MG63 (cell line): ENCODE measurements at places on chromosomes 6 and 20.

DNA sequence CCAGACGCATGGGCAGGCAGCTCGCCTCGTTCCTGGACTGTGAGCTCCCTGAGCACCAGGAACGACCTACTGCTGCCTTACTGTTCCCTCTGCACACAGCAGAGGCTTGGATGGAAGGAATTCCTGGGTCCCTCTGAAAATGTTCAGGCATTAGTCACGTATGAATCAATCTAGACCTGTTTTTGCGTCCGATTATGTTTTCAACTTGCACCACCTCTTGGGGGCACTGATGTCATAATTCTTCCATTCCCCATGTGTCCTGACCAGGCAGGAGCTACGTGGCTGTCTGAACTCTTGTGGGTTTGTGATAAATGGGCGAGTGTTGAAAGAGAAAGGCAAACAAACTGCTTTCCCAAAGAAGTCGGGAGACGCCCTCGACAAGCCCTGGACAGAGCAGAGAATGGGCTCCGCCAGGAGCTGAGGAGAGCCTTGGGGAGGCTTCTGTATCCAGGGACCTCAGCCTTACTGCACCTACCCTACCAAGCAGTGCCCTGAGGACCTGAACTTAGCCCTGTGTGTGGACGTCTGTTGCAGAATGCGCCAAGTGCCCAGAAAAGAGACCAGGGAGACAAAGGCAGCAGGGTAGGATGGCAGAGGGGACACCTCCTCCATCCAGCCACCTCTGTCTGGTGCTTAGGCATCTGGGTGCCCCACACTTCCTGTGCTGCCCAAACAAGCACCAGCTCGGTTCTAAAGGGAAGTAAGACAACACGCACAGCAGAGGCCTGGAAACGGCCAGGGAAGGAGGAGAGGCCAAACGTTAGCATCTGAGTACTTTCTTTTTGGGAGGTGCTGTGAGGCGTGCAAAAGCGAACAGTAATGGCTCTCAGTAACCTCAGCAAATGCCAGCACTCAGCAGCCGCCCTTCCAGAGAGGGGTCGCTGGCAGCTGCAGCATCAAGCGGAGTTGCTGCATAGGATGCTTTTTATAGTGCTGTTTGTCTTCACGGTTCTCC is 124.2 kb downstream of the LY86 start:
- no peak for DNase-seq

DNA sequence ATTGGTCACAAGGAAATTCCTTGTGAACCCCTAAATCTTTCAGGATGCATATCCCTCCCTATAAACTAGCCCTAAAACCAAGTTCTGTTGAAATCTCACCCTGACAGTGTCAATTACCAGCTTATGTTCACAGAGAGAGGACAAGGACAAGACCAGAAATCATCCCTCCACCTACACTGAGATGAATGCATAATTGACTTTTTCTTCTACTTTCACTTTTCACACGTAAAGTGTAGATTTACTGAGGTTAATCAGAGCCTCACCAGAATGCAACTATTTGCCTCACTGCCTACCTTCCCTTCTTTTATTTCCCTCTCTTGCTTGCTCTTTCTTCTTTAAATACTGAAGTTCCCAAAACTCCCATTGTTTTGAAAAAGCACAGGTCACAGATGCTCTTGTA is 15.3 kb upstream of the NKAIN2 start:
- no peak for DNase-seq

DNA sequence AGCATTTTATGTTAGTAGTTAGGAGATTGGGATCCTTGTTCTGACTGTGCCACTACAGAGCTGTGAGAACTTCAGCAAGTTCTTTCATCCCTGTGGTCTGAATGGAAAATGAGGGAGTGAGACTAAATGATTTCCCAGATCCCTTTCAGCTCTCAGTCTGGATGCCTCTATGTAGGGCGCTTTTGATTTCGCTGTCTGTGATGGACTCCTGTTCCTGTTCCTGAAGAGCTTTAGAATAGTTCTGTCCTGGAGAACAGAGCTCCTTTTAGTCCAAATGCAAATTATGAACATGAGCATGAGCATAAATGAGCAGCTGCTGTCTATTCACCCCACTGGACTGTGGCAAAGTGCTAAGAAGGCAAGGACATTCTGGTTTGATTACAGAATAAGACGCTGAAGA is 61.4 kb upstream of the NT5E start:
- no peak for DNase-seq

- no peak for DNase-seq
These were observed 31.1 kb upstream of the CCR6 start for GRCh38 chr6:167091805-167092107.

GRCh38 chr6:24721461-24722215 is 2.7 kb upstream of the C6orf62 start:
- DNase-seq, result no peak

GRCh38 chr6:134603561-134603960 is 285.6 kb upstream of the SGK1 start:
- no peak for DNase-seq

GRCh38 chr20:47027042-47027441 is 132.4 kb downstream of the EYA2 start:
- DNase-seq, result peak; percentile 91

- no peak for DNase-seq
These were observed 9.8 kb downstream of the RIPOR3 start for GRCh38 chr20:50681359-50682064.

- DNase-seq, result no peak
These were observed 284.2 kb upstream of the SGK1 start for GRCh38 chr6:134602123-134602522.

- DNase-seq, result no peak
These were observed 144.0 kb downstream of the BCKDHB start for GRCh38 chr6:80250391-80250997.

DNA sequence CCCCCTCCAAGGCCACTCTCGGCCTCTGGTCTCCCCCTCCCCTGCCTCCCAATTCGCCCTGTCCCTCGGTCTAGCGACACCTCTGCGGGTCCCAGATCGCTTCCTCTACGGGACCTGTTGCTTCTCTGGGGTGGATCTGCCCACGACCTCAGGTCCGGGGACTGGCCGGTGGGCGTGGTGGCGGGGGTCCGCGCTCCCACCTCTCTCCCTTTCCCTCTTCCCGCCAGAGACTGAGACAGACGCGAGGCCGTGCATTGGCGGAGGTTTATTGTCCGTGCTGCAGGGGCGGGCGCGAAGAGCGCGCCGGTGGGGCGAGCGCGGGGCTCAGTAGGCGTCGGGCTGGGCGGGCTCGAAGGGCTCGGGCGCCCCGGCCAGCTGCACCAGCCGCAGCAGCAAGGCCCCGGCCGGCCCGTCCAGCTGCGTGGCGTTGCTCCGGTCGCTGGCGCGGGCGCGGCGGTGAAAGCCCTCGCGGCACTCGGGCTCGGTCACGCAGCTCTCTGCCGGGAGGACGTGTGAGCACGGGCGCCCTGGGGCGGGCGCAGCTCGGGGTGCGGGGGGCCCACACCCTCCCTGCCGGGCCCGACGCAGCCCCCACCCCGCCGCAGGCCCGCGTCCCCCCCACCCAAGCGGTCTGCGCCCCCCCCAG is 2.1 kb downstream of the AVP start:
- no peak for DNase-seq

- no peak for DNase-seq
These were observed 233.7 kb downstream of the DLL1 start for GRCh38 chr6:170057034-170057734.

- no peak for DNase-seq
These were observed 96.2 kb downstream of the TTLL2 start for GRCh38 chr6:167420858-167421766.

DNA sequence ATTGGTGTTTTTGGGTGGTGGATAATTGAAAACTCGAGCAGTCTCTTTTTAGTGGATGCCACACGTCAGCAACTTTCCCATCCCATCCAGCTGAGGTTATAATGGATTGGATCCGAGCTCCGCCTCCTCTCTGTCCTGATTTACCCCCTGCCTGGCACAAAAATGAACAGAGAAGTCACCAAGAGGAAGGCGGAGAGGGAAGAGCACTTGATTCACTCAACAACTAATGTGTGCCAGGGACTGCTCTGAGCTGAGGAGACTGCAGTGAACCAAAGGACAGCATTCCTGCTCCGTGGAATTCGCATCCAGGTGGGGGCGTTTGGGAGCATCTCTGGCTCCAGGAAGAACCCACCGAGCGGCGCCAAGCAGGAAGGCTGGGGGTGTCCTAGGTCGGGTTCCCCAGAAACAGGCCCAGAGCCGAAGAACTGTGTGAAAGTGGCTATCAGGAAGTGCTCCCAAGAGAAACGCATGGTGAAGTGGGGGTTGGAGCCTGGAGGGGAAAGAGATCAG is 95.8 kb upstream of the NAA20 start:
- no peak for DNase-seq

GRCh38 chr20:37686762-37687477 is 6.9 kb upstream of the CTNNBL1 start:
- peak; percentile 36 for DNase-seq

DNA sequence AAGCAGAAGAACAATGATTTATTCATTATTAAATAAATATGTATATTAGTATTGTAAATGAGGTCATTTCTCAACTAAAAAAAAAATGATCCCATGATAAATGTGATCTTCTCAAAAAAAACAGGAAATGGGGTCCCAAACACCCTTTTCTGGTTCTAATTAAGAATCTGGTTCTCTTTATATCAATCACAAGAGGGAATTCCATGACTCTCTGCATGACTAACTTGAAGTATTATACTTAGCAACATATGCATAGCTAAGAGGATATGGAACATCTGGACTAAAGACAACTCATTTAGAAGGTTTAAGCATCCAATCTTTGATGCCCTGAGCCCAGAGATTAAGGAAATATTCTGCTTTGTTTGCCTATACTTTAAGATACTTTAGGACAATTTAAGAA is 89.7 kb upstream of the EMILIN3 start:
- no peak for DNase-seq

GRCh38 chr20:6169251-6169650 is 46.4 kb upstream of the FERMT1 start:
- DNase-seq, result no peak

DNA sequence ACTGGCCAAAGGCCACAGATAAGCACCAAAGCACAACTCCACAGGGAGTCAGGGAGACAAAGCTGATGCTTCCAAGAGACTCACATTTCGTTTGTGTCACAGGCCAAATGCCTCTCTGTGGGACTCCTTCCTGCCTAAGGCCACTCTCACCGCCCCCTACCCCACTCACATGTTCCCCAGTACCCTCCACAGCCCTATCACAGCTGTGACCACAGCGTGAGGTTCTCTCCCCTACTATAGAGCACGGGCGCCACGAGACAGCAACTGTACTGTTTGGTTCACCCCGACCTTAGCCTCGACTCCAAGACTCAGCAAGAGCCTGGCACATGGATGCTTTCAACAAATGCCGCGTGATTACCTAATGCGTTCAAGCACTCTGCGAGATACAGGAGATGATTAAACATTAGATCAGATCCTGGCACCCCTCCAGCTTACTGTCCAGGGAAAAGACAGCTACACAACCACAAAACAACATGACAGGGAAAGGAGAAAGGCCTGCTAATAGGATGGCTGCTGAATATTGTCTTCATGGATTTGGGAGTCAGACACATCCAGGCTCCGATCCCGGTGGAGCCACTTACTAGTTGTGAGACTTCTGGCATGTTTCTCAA is 105.5 kb downstream of the AGPAT4 start:
- DNase-seq, result peak; percentile 94

GRCh38 chr20:48295966-48296421 is 510.7 kb upstream of the SULF2 start:
- peak; percentile 64 for DNase-seq

DNA sequence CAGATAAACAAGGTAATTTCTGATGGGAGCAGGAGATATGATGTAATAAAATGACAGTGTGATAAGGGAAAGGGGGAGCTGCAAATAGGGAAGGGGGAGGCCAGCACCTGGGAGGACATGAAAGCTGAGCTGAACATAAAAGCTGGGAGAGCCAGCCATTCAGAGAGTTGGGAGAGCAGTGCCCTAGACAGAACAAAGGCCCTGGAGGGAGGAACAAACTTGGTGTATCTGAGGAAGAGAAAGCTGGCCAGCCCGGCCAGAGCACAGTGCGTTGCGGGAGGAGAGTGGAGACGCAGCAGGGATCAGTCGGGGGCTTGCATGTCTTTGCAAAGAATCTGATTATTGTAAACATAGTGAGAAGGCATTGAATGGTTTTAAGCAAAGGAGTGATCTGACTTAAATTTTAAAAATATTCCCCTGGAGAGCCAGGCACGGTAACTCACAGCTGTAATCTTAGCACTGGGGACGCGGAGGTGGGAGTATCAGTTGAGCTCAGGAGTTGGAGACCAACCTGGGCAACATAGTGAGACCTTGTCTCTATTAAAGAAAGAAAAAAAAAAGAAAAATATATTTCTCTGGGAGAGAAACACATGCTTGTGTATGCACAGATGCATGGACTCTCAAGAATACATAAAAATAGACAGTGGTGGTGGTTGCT is 318.2 kb downstream of the ZFAND3 start:
- DNase-seq, result no peak

- peak; percentile 67 for DNase-seq
These were observed 4.6 kb upstream of the OSER1 start for GRCh38 chr20:44215125-44215524.

DNA sequence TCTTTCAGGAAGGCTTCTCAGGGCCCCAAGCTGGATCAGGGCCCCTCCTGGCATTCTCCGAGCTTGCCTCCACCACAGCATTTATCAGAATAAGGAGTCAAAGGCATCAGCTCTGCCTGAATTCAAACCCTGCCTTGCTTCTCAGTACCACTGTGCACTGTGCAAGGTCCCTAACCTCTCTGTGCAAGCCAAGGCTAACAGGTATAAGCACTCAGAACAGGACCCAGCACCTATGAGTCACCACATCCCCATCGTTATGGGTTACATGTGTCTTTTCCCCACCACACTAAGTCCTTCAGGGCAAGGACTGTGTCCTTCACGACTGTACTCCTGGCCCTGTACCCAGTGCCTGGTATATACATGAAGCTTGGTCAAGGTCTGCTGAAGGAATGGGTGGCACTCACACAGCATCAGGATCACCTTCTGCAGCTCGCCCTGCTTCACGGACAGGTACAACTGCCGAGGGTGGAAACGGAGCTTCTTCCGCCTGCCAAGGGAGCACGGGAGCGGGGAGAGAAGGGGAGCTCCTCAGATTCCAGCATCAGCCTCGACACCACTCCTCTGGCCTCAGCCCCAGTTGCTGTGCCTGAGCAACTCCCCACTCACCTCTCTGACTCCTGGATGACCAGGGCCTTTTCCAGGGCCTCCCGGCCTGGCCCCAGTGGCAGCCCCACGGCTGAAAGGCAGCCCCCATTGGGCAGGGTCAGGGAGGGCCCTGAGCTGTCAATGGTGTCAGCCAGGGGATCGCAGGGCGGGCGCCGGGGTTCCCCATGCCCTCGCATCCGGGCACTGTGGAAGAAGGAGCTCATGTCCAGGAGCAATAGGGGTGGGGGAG is 8.6 kb upstream of the SLC44A4 start:
- DNase-seq, result no peak
